ENCODE measurements at places on chromosomes 12 and 14.

- DNase-seq = peak; percentile 40
These were observed 23.2 kb upstream of the ESRRB start for GRCh38 chr14:76352639-76353281.

- DNase-seq = no peak
These were observed 142.3 kb downstream of the RTN1 start for GRCh38 chr14:59728304-59728703.

- DNase-seq = no peak
These were observed 4.4 kb upstream of the NPAS3 start for GRCh38 chr14:32934073-32934880.

DNA sequence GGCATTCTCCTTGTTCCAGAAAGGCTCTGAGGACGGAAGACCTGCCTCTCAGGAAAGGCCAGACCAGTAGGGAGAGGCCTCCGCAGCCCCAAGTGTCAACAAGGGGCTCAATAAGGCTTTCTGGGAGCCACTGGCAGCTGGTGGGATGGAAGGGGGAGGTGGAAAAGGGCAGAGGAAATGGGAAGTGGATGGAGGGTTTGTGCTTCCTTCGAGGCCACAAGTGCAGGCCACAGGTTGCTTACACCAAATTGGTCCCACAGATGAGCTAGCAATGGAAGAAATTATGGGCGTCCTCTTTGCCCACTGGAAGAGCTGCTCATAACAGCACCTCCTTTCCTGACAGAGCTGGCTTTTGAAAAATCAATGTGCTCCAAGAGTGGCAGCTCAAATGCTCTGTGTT lies 28.2 kb downstream of the P2RX4 start:
- DNase-seq = no peak

- no peak for DNase-seq
These were observed 2.7 kb downstream of the KHNYN start for GRCh38 chr14:24432259-24433131.

DNA sequence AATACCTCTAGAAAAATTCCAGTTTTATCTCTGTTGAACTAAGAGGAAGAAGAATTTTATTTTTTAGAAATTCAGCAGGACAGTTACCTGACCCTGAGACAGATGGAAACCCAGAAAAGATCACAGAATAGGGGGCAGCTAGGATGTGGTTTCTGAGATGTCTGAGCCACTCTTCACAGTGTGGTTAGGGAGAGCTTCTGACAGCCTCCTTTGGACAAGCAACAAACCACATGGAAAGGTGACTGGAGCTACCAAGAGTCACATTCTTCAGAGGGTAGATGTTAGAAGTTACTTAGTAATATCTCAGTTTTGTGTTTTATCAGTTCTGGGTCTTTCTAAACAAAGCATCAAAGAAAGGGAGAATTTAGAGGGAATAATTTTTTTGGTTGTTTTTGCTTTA lies 117.3 kb upstream of the NAP1L1 start:
- DNase-seq = no peak

GRCh38 chr12:117063162-117063911 lies 35.9 kb downstream of the TESC start:
- no peak for DNase-seq

GRCh38 chr14:55309761-55310365 lies 38.6 kb downstream of the FBXO34 start:
- DNase-seq = no peak

DNA sequence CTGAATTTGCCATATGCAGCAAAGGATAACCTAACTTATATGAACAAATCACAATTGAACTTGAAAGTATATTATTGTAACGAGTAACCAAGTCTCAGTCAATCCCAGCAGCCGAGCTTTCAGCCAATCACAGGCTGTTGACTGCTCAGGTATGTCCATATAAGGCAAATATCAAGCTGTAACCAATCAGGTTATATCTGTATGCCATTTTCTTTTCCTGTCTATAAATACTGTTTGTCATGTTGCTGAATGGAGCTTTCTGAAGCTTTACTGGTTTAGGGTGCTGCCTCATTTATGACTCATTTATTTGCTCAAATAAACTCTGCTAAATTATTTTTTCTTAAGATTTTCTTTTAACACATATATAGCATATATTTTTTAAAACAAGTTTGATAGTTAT lies 1059.5 kb downstream of the GALC start:
- no peak for DNase-seq

- no peak for DNase-seq
These were observed 32.7 kb upstream of the RAB21 start for GRCh38 chr12:71721783-71722505.

DNA sequence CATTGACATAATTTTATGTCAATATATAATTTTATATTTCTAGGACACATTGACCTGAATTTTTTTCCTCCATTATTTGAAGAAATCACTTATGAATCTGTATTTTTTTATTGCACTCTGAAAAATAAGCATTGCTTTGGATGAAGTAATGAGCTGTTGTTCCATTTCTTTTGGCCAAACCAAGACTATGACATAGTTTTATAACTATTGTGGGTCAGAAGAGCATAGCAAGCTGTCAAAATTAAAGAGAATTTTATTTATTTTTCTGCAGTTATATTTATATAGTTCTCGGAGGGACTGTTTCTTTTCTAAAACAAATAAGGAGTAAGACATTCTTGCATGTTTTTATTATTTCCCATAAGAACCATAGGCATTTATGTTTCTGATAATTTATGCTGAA lies 8.5 kb downstream of the C12orf75 start:
- no peak for DNase-seq

DNA sequence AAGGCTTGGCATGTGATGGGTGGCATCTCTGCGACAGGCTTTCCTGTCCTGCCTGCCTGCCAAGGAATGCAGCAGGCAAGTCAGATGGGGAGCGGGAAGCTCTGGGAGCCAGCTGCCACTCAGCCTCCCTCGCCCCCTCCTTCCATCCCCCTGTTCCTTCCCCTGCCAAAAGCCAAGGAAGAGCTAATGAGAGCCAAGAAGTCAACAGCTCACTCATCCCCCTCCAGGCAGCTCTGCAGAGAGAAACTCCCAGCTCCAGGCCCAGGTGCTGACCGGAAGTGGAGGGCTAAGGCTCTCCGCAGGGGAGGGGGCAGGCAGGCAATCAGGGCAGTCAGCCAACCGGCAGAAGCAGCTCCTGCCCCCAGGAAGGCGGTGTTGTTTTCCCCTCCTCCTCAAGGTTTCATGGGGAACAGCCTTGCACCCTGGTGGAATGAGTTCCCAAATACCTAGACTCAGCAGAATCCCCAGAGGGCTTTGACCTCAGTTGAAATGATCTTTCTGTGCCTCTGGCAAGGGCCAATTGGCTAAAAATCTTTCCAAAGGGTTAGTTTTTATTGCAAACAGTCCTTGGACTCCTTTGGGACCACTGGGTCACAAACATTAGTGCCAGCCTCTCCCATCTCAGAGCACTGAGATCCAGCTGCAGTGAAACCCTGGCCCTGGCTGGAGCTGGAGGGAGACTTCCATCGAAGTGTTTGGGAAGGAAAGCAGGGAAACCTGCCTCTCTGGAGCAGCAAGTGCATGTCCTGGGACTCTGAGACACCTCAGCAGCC lies 349.1 kb downstream of the DPF3 start:
- DNase-seq = no peak
